ENCODE measurements at places on chromosomes 6 and 20.

DNA sequence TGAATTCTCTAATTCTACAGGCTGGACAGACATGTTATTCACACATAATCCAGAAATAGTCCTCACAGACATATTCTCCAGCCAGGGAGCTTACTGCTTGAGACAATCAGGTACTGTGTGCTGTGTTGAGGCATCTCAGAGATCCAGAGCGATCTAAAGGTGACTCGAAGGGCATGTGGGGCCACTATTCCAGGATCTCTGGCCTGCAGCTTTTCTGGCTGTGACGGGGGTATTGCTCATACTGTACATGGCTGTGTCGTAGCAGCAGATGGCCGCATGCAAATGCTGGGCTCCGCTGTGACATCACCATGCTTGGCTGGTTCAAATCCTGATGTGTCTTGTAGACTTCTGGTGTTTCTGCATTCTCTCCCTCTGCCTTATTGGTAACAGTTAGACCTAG, 37.8 kb downstream of the CD109 start:
- DNase-seq = no peak

- no peak for DNase-seq
Observed at GRCh38 chr6:44795326-44795725, 407.8 kb downstream of the CDC5L start.

DNA sequence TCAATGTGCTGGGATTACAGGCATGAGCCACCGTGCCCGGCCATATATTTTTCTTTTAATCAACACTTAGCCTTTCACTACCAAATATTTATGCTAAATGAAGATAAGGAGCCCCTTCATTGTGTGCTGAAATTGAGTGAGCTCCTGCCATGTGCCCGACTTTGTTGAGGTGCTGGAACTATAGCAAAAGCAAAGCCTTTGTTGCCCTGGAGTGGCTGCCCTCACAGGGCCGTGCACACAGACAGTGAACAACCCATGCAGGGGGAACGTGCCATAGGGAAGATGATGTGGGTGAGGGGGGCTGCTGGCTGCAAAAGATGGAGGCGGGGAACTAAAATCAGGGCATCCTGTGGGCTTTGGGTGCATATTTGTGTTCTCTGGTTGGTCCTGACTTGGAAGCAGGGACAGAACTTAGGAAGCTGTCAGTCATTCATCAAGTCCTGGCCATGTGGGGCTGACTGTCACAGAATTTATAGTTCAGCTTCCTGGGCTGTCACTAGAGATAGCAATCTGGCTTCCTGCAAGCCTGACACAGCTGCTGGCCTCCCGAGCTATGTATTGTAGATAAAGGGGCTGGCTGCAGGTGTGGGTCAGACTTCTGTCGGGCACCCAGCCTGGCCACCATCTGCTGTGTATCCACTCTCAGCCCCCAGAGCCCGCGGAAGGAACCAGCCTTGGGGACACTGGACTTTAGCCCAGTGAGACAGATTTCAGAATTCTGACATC, 56.8 kb upstream of the MPC1 start:
- DNase-seq = no peak

DNA sequence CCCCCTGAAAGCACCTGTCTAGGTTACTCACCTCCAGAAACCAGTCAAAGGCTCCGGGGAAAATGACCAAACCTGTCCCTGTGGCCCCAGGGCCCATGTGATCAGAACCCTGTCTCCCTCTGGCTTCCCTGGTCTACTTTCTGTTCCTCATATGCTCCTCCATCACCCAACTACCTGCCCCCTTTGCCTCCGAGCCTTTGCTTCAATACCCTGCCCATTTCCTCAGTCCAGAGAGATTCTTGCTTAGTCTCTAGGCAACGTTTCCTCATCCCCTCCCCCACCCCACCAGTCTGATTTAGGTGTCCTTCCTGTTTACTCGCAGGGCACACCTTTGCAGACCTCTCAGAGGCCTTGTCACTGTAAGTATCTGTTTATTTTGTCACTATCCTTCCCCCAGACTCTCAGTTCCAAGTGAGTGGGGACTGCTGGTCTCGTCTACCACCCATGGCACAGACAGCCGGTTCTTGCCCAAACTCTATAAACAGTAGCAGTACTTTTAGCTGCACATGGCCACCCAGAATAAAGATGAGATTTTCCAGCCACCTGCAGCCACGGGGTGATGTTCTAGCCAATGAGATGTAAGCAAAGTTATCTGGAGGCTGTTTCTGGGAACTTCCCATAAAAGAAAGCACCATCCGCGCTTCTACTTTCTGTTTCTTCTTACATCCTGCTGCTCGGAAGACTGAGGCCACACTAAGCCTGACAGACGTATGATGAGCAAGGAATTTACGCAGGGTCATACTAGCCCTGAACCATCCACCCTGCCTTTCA, 13.3 kb downstream of the ELOVL5 start:
- peak; percentile 36 for DNase-seq

DNA sequence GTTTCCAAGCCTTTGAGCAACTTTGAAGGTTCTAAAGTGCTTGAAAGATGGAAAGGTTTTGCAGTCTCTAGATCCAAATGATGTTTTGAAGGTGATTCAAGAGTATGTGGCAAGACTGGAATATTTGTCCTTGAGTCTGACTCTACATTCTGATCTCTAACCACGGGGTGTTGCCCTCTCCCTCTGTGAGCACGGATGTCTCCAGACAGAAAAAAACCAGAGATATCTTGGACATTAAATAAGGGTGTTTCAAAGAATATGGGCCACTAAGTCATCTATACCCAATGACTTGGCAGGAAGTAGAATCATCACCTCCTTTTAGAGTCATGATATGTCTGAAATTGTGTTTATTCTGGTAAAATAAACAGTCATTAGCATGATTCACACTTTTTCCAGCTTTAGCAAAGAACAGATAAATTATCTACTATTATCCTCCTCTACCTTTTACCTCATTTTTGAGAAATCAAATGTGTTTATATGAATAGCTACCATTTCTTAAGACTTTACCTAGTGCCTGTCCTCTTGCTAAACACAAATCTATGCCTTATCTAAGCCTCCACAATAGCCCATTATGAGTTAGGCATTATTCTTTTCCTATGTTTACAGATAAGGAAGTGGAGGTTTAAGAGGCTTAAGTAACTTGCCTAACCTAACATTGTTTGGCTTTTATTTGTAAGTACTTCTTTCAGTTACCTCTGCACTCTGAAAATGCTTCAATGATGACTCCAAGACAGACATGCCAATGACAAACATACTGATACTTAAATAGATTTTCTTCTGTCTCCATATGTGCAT, 384.4 kb downstream of the BMP2 start:
- no peak for DNase-seq

DNA sequence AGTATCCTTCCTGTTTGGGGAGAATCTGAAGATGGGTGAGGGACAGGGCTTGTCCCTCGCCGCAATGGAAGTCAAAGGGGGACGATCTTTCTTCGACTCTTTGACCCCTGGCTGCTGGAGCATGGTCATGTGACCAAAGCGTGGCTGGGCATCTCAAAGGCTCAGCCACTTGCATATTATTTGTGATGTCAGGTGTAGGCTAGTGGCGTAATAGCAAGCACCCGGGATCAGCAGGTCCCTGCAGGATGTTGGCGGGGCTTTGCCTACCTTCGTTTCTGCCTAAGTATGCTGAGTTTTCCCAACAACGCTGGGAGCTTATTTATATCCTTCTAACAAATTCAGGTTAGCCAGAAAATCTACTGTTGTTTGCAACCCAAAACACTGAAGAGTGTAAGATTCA, 50.3 kb upstream of the IL20RA start:
- DNase-seq = no peak

DNA sequence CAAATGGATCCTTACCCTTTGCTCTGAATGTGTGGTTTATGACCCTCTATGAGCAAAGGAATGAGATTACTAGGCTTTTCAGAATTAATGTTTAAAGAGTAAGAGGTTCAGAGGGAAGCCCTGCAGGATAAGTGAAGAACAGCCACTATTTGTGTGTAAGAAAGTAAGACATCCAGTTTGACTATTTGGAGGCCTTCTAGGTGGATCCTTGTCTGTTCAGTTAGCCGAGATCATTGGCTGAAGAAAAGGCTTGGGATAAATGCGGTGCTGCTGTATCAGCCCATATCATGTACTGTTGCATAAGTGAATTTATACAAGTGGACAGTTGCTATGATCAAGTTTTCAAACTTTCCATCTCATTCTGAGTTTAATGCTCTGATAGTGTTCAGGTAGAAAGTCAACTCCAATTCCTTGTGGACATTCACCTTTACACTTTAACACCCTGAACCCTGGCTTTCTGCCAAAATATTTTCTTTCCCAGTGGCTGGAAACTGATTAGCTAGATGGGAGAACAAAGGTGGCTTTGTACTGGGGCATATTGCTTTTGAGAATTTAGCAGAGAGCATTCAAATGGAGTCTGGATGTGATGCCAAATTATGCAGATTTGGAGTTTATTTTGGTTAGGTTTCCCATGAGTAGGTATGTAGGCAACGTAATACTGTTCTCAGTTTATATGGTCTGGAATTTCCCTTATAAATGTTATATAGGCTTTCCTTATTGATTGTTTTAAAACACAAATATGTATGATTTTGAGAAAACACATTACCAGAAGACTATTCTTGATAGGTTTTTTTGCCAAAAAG, 15.0 kb downstream of the PARD6B start:
- no peak for DNase-seq

GRCh38 chr20:16712511-16712947, 17.3 kb upstream of the SNRPB2 start:
- DNase-seq = no peak

DNA sequence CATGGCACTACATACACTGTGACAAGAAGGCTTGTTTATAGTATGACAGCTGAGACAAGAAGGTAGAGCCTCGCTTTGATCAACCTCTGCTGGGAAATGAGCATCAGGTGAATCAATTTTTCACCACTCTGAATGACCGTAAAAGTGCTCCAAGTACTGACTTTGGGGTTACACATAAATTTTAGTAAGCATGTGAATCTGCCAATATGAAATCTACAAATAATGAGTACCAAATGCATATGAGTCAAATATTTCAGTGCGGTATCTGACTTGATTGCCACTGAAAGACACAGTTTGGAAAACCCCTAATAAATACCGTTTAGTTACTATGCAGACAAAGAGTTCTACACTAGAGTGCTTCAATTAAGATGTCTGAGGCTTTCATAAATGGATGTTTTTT, 77.8 kb downstream of the ATG5 start:
- DNase-seq = no peak

DNA sequence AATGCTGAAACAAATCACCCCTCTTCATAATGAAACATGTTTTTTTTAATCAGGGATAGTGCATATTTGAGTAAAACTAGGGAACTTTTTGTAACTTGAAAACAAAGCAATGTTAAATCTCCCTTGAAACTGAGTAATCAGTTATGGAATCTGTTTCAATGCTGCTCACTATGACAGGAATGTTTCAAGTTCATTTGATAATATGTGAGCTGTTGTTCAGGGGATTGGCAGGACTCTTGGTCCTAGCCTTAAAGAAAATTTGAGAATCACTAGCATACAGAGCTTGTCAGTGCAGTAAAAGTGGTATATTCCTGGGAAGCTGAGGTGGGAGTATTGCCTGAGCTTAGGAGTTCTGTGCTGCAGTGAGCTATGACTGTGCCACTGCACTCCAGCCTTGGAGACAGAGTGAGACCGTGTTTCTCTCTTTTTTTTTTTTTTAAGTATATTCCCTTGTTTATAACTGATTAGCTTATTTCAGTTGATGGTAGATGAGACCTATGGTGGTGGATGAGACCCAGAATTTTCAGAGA, 21.6 kb upstream of the CALHM6 start:
- DNase-seq = no peak

- peak; percentile 14 for DNase-seq
Observed at GRCh38 chr20:3753098-3753497, 14.5 kb downstream of the ADISSP start.

GRCh38 chr6:41271901-41272395, 14.5 kb downstream of the TREM1 start:
- no peak for DNase-seq

DNA sequence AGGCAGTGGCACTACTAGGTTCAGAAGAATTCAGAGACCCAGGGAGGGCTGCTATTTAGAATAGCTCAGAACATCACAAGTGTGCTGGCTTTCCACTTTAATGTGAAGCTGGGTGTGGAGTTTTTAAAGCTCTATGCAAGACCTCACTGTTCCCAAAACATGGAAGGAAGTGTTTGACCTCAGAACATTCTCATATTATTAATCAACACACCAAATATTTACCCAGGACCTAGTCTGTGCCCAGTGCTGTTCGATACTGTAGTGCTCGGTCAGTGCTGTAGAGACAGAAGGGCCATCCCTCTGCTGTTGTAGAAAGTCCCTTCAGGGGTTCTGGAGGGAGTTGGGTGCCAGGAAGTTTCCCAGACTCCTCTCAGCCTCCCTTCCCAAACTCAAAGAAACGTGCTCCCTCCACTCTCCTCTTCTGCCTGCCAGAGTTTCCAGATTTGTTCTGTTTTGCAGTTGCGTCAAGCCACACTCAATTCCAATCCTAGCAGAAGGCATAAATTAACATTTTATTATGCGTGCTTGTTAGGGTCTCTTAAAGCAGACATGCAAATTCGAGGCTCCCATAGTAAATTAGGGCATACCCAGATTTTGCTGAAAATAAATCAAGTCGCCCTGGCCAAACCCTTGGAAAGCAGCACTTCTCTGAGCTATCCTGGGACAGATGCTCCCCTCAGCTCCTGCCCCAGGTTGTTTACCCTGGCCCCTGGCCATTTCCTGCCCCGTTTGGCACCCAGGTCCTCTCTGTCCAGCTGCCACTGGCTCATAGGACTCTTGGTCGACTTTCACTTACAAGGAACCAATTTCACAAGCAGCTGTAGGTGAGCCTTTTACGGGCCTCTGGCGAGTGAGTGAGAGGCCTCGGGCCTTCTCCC, 248.6 kb downstream of the HIVEP2 start:
- DNase-seq = no peak

DNA sequence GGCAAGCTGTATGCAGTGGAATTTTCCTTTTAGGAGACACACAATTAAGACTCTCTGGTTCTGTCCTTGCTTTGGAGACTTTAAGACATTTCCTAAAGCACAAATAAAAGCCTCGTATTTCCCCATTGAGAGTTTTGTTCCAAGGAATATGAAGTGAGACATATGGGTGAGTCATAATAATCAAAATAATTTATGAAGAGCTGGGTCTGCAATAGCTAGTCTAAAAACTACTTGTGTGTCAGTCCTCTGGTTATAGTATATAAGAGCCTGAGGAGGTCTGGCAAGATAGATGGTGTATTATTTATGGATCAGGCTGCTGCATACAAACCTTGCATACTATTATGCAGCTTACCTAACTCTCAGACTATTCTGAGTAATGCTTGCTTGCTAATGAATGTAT, 142.6 kb downstream of the ADGRG6 start:
- DNase-seq = no peak

DNA sequence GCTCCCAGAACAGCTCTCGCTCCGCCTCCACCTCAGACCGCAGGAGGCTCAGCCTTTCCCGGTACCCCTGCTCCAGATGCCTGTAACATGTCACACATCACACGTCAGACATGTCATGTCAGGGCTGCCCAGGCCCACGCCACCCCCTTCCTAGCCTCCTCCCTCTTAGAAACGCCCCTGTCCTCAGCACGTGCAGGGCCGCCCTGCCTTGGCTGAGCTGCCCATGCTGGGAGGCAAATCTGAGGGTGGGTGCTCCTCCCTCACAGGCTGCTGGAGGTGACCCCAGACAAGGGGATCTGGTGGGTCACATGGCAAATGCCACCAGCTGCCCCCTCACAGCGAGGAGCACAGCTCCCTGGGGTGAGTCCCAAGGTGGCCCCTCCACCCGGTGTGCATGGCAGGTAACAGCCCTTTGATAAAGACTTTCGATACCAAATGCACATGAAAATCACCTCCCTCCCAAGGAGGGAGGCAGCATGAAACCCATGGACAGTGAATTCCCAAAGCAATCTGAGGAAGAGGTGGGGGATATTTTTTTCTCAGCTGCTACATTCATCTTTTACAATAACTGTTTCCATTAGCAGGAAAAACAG, 84.1 kb downstream of the GINS1 start:
- DNase-seq = no peak

- no peak for DNase-seq
Observed at GRCh38 chr20:34220561-34220960, 20.7 kb upstream of the ASIP start.

All from stimulated activated CD8-positive, alpha-beta memory T cell treated with anti-CD3 and anti-CD28 coated beads, Interleukin-4, amount 100 ng/mL, for 4 hours (primary cell).